Muscle of arm (tissue), 14 donors: ENCODE measurements at places on chromosomes 1 and 21.

DNA sequence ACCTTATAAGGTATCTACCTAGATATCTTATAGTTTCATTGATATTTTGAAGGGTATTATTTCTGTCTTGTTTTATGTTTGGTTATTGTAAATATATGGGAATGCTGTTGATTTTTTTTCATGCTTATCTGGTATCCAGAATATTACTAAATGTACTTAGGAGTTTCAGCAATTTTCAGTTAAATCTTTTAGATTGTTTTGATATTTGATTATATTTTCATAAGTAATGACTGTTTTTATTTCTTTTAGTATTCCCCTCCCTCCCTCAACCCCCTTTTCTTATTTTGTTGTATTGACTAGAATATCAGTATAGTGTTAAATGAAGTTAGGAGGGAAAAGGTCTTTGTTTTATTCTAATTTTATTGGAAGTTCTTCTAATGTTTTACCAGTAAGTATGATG, 344.4 kb upstream of the PROX1 start:
- no peak for DNase-seq

DNA sequence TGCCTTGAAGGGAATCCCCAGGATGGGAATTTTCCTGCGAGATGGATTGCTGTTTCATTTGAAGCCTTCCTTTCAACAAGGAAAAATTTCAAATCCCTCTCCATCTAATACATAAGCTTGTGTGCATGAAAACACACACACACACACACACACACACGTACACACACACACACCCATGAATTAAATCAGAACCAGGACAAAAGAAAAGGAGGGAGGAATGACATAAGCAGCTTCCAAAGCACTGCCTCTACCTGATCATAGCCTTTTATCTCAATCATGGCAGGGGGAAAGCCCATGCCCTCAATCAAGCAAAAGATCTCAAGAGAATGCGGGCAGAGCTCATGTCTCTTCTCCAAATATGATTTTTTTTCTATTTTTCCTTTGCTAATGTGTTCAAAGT, 139.7 kb downstream of the SLC44A5 start:
- DNase-seq = no peak

DNA sequence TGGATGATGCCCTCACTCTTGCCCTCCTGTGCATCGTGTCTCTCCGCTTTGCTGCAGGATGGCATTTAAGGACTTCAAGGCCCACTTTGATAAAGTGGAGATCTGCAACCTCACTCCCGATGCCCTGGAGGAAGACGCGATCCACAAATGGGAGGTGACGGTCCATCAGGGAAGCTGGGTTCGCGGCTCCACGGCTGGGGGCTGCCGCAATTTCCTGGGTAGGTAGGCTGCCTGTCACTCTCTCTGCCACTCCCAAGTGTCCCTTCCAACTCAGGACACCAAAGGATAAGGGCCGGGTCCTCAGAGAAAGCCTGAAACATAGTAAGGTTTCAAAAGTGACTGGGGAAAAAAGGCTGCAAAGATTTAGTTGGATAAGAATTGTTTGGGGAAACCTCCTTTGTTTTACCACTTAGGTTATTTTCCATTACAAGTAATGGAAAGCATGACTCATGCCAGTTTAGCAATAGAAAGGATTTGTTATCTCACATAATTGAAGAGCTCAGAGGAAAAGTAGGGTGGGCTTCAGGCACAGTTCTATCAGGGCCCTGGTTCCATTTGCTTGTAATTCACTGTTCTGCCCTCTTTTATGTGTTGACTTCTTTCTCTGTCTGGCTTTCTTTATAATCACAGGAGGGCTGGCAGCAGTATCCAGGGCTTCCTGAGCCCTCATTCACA, 31.9 kb downstream of the CAPN9 start:
- no peak for DNase-seq

DNA sequence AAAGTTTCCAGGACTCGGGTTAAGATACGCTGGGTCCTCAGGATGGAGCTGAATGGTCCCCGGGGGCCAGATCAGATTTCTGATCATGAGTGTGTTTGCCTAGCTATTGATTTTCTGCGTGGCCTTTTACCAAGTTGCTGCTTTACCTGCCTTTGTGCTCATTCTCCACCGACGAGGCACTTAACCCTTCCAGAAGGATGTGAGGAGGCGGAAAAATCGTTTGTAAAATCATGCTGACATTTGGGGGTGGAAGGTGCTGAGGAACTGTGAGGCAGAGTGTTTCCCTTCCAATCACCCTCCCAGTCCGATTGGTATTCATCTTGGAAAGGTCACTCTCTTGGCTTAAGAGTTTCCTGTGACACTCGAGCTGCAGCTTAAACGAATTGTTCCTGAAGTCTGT, 337.1 kb upstream of the KAZN start:
- DNase-seq = no peak

GRCh38 chr1:211697356-211697755, 21.9 kb upstream of the NEK2 start:
- no peak for DNase-seq

- DNase-seq = no peak
Observed at GRCh38 chr1:154306151-154306550, 14.7 kb upstream of the AQP10 start.
